ENCODE measurements at places on chromosomes 7 and 10.

- DNase-seq: no peak
These were observed 82.6 kb downstream of the FOXL3 start for GRCh38 chr7:372546-372931.

DNA sequence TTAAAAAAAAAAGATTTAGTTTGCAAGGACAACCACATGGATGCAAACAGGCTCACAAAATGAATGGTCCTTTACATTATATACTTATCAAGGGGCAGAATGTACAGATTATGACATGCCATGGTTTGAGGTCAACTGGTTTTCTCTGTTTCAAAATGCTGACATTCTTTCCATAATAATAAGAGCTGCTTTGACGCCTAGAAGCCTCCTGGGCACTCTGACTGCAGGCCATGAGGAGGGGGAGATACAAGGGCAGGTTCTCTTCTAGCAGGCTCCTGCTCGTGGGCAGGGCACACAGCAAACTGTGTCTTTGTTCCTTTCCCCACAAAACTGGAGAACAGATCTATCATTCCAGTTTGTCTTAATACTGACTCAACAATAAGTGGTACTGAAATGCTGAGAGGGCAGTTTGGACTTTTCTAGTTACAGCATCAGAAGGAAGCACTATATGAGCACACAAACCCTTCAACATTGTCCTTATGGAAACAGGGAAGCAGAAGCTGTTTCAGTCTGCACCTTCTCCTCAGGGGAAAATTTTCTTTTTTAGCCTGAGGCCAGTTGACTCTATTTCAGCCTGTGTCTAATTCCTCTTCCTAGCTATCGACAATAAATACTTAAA is 314.9 kb upstream of the AOAH start:
- DNase-seq: no peak

DNA sequence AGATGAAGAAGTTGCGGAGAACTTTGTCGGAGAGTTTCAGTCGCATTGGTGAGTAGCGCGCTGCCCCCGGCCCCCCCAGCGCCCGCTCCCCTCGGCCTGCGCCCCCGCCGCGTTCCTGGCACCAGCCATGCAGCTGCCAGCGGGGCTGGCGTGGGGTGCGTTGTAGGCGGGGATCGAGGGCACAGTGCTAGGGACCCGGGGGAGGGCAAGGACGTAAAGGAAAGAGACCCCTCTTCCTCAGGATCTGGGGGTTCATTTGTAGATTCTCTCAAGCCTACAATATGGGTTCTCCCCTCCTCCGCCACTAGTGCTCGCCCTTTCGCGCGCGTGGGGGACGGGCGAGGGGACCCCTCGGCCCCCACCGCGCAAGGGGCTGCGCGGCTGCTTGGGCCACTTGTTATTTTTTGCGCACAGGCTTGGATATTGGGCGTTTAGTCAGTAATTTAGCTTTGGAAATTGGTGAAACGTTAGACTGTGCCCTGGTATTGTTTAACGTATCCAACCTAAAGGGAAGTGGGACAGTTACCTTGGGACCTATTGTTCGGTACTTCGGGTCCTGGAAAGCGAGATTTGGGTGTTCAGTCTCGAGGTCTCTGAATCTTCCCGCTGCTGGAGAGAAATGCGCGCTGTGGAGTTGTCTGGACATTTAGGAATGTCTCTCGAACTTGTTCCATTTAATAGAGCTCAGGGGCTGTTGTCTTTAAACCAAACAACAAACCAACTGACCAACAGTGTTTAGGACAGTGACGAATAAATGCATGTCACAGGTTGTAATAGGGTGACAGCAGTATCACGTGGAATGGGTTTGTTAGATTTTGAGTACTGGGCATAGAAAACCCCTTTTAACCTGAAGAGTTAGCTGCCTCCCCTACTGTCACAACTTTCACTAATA is 796 bp downstream of the CDK14 start:
- DNase-seq: no peak

DNA sequence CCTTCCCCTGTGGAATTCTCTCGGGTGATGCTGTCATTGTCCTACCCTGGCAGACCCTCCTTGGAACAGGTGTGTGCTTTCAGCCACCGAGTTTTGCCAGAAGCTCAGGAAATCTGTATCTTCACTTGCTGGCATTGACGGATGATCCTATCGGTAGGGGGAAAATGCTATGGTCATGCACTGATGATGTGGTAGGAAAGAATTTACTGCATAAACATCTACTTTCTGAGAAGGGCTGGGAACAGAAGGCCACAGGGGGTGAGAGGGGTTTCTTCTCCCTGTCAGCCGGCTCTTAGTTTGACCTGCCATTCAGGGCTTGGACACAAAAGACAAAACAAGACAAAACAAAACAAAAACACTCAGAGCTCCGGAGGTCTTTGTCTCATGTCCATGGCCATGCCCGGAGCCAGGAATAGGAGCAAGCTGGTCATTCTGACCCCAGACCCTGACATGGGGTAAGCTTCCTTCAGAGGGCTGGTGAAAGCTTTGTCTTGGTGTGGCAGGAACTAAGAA is 43.6 kb upstream of the CARD11 start:
- no peak for DNase-seq

DNA sequence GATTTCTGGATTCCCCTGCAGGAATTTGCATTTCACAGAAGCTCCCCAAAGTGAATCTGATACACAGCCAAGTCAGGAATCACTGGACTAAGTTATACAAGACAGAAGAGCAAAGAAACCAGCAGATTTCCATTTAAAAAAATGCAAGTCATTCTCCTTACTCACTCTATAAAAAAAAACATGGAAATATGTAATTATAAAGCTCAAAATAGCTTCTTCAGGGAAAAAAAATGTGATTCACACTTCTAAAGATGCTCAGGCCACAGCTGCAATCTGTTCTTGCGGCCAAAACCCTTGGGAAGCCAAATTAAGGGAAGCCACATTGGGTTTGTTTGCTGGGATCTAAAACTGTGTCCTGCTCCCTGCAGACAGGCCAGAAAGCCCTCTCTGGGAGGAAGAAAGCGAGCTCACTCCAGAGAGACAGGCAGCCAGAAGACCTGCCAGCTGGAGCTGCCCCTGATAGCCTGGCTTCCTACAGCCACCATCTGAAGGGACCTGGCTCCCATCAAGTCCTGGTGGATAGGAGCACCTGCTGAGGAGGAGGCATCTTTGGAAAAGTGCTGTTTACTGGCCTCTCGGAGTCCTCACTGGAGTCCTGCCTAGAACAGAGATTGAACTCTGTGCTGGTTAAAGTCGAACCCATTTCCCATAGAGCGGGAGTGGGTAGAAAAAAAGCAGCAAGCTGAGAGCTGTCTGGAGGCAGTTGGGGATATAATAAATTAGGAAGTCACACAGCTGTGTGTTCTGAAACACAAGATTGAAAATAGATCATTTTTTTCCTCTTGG is 359.2 kb upstream of the AOAH start:
- no peak for DNase-seq

- DNase-seq: no peak
These were observed 727.4 kb upstream of the NRP1 start for GRCh38 chr10:34061841-34062240.

DNA sequence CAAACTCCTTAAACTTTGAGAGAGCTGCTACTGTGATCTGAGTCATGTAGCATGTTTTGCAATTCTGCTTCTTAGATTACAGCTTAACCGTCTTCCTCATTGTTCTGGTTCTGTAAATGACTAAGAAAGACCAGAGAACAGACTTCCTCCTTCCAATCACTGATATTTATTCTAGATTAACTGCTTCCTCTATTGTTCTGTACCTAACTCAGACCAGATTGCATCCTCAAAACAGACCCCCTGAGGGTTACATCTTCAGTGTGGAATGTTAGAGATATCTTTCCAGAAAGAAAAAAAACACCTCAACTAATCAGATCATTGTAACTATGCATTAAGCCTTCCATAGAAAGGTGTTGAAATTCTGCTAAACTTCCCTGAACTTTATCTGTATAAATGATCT is 5.7 kb upstream of the PIP start:
- DNase-seq: no peak

DNA sequence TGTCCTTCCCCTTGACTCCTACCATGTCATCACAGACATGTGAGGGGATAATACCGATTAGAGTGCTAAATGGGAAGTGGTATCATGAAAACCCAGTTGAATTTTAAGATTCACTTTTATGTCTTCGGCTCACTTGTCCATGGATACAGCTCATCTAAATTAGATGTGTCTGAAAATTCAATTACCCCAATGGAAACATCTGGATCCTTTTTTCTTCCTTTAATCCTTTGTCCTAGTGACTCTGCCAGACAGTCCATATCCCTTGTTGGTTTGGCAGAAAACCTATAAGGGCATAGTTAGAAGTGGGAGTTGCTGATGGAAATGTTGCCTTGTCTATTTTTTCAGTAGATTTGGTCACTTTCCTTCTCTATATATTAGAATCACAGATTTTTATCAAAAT is 271.9 kb downstream of the MTERF1 start:
- no peak for DNase-seq

Data from activated gamma-delta T cell treated with anti-CD3 and anti-CD28 coated beads, Interleukin-2, amount 50 U/mL, for 16 hours (primary cell).